ENCODE measurements at places on chromosomes 11 and 22.

DNA sequence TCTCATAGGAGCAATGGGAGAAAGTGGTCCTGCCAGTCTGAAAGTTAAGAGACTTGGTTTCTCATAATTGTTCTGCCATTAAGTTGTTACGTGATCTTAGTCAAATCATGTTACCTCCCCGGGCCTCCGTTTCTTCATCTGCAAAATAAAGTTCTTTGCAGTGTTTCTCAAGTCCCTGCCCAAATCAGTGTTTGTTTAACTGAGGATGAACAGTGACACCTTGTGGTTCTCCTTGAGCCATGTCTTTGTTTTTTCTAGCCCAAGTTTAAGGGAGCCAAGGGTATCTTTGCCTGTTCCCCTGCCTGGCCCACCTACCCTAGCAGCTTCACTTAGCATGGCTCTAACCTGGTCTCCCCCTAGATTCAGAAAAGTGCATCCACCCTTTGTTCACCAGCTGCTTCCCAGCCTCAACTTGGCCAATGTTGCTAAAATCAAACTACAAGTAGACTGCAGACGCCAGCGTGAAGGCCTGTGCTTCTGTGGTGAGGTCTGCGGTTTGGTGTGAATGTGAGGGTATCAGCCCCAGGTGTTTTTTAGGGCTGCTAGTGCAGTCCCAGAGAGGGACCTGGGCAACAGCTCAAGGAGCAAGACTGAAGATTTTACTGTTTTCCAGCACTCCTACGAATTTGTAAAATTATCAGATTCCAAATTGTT is 35.5 kb downstream of the FZD4 start:
- no peak for DNase-seq

DNA sequence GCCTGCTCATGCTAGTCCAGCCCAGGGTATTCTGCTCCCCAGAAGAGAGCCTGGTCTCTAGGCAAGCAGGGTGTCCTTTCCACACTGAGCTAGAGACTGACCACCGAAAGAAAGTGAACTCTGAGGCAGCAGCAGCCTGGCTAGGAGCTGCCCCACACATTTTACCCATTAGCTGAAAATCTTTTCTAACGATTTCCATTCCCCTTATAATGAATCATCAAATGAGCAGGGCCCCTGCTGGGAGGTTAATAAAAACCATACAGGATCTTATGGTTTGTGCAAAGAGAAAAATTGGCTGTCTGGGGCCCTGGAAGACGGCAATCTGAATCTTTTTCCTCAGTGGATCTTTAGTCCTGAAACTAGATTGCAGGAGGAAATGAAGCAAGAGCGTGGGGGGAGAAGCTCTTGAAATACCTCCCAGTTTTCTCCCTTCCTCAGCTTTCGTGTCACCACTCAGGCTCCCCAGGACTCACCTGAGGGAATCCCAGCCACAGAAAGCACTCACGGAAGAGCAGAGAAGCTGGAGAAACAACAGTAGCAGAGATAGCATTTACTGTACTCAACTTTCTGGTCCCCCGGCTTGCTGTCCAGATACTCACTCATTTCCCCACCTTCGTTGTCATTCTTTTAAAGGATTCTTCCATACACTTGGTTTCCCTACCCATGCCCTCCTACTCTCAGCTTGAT is 74.7 kb upstream of the CD44 start:
- no peak for DNase-seq

GRCh38 chr11:70159627-70160570 is 43.2 kb upstream of the FADD start:
- DNase-seq = no peak

- no peak for DNase-seq
Observed at GRCh38 chr11:4695442-4695841, 2.2 kb downstream of the OR51E2 start.

DNA sequence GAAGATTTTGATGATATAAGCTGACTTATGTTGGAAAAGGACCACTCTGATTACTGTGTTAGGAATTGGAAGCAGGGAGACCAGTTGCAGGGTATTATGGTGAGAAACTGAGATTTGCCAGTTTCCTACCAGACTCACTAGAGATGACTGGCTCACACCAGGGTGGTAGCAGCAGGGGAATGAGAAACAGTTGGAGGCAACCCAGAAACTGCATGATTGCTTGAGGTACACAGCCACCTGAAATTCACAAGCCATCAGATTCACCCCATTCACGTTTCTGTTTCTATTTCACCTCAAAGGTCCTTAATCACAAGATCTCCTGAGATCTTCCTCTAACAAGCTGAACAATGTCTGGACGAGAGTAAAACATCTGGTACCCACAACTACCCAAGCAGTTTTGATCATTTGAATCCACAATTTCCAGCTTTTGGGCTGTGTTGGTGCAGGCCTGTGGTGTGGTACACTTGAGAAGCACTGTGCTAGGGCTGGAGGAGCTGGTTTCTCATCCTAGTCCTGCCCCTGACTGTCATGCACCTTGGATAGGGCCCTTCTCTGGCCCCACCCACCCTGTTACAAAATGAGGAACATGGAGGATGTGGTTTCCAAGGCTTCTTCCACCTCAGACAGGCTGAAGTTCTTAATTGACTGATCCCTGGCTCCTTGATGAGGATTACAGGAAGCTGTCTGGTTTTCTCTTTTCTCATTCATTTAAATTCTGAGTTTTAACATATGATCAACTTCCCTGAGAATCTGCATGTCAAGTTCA is 233.4 kb downstream of the INSC start:
- no peak for DNase-seq

All from stimulated activated CD8-positive, alpha-beta memory T cell treated with anti-CD3 and anti-CD28 coated beads, Interleukin-4, amount 100 ng/mL, for 1 hour (primary cell).